NCI-H345 (cell line): ENCODE measurements at places on chromosomes 3 and 15.

DNA sequence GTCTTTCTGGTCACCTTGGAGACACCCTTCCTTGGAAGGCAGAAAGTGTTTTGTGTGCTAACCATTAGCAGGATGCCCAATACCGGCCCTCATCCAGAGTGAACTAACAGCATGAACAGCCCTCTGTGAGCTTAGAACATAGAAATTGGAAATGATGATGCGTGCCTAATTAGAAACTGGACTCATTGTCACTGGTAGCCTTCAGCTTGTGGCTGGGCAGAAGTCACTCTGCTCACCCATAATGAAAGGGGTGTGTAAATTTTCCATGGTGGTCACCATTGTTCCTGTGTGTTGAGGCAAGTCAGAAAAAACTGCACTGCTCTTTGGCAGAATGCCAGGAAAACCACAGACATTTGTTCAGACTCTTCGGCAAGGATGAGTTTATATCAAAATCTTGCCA lies 74.7 kb upstream of the CNTN4 start:
- peak; percentile 40 for DNase-seq

- DNase-seq: no peak
Measured at GRCh38 chr3:100615684-100616083, 6.3 kb downstream of the ADGRG7 start.

- DNase-seq: peak; percentile 26
Measured at GRCh38 chr3:189262746-189263145, 91.0 kb downstream of the TPRG1 start.

- DNase-seq: no peak
Measured at GRCh38 chr15:55829826-55830225, 86.9 kb upstream of the PRTG start.

DNA sequence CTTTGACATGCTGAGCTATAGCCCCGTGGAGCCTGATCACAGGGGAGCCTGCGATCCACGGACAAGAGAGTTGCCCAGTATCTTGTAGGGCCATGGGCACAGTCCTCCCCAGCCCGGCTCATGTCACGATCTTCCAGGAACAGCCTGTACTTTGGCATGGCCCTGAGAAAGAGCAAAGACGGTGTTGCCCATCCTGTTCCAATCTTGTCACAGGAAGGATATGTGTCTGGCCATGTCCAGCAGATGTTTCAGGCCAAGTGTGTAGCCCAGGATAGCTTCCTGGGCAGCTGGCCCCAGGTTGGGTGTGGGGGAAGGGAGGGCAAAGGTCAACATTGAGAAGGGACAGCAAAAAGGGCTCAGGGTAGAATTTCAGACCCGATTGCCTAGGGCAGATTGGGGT lies 17.0 kb upstream of the RPL29 start:
- DNase-seq: no peak

GRCh38 chr3:48468329-48468731 lies 21.8 kb downstream of the ATRIP start:
- no peak for DNase-seq

DNA sequence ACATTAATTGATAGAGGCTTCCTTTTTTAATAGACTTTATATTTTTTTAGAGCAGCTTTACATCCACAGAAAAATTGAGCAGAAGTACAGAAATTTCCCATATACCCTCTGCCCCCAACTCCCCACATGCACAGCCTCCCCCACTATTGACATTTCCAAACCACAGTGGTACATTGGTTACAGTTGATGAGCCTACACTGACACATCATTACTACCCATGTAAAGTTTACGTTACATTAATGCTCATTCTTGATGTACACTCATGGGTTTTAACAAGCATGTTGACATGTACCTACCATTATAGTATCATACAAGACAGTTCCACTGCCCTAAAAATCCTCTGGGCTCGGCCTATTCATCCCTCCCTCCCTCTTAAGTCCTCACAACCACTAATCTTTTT lies 78.7 kb downstream of the USF3 start:
- DNase-seq: no peak

DNA sequence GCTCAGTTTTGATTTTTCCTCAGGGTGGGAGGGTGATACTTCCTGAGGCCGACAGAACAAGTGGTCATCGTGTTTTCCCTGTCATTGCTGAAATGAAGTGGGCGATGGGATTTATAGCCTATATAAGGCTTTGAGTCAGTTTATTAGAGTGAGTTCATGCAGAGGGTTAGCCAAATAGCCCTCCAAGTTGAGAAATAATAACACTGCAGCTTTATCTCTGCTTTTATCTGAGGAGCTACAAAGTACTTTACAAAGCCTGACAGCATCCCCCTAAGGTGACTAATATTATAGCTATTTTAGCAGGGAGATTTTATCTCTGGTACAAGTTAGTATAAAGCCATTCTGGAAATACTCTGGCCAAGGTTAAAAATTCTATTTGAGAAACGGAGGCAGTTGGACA lies 389.6 kb downstream of the MFSD1 start:
- DNase-seq: no peak

GRCh38 chr15:74776821-74777768 lies 4.8 kb upstream of the CSK start:
- DNase-seq: no peak
